ENCODE measurements at places on chromosomes 13 and 19.

DNA sequence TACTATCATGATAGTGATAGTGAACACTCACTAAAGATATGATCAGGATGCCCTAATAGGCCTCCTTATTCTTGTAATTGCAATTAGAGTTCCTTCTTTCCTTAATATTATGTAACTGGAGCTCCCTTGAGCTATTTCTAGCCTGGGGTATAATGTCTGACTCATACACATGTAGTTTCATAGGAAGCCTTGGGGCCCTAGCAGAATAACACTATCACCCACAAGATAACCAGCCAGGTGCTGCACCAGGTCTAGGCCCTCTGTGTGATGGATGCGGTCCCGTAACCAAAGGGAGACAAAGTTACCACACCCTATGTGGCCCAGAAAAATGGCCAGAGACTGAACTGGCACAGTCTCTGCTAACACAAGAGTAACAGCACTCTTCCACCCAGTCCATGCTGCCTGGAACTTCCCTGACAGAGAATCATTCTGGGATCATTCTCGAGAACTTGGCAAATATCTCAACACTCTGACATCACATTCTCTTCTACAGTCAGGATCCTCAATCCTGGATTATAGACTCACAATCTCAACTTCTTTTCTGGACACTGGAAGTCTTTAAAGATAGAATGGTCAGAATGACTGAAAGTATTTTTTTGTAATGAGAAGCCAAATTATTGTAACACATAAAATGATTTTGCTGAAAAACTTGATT lies 32.6 kb upstream of the IGFL4 start:
- no peak for ATAC-seq

DNA sequence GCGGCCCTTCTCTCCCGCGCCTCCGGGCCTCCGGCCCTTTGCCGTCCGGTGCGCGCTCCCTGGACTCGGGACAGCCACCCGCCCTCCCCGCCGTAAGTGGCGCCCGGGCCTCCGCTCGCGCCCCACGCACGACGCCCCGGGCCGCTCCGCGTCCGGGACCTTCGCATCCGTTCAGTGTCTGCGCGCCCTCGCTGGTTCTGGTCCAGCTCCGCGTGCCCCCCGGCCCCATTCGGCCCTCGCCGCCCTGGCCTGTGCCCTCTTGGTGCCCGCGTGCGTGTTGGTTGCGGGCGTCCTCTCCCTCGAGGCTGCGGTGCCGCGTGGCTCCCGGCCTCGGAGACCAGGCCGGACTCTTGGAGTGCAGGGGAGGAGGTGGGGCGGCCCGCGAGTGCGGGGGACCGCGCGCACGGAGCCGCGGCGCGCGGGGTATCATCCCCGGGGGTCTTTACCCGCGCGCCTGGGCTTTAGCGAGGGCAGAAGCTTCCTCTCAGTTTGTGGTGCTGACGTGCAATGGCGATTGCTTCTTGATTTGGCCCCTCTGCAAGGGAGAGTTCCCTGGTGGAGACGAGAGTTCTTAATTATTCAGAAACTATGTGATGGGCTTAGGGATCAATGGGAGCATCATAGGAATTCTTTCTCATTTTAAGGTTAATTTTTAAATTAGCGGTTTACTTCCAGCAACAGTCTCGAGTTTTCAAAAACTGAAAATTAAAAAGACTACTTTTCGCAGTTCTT lies 757 bp downstream of the WASF3 start:
- ATAC-seq = no peak

DNA sequence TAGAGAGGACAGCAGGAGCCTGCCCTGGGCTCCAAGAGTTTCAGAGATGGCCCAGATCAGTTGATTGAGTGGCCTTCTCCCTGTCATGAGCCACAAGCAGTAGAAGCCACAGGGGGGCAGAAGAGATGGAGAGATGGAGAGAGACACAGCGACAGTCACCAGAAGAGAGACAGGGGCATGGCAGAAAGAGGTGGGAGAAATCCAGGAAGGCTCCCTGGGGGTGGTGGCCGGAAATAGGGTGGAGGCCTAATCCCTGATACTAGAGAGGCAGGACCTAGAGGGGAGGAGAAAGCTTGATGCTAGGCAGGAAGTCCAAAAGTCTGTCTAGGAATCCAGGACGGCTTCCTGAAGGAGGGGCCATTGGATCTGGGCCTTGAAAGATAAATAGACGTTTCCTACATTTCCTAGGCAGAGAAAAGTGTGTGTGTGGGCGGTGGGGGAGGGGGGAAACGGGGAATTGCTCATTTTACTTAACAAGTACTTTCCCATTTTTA lies 9.6 kb upstream of the TPM4 start:
- peak; percentile 28 for ATAC-seq

- ATAC-seq = peak; percentile 35
Observed at GRCh38 chr13:39406688-39407087, 196.3 kb downstream of the LHFPL6 start.

DNA sequence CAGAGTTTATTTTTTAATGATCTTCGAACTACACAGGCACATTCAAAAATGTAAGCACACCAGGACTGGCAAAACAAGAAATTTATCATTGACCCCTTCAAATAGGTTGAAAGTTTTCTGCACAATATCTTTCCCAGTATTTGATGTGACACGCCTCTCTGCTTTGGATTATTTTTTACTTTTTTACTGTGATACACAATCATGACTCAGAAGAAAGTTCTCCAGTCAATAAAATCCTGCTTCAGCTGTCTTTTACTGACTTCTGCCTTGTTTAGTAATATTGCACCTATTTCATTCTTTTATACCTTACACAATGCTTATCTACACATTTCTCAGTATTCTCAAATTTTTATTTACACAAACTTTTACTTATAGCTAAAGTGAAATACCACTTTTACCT lies 1750.4 kb downstream of the PCDH9 start:
- ATAC-seq = no peak

DNA sequence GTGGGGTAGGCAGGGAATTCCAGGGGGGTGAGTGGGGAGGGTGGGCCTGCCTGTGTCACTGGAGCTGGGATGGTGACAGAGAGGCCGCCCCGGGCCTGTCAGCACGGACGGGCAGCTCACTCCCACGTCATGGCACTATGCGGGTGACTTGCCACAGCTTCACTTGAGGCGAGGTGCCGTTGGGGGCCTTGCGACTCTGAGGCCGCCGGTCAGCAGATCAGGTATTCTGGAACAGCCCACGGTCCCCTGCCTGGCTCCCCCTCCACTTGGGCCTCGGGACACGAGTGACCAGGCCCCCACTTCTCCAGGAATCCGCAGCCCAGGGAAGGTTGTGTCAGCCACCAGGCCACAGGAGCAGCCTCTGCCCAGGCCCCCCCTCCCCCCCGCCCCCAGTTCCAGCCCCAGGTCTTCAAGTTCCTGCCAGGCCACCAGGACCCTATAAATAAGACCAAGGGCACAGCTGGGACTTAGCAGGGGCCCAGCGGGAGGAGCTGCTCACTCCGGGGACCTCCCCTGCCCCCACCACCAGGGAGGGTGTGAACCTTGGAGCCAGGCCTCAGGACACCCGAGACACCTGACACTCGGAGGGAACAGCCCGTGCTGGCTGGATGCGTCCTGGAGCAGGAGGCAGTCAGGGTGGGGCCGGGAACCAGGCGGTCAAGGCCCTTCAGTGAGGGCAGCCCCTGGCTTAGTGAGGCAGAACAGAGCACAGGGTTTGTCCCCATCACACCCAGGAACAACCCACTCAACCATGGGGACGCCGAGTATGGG lies 2.7 kb upstream of the MIDN start:
- ATAC-seq = no peak

DNA sequence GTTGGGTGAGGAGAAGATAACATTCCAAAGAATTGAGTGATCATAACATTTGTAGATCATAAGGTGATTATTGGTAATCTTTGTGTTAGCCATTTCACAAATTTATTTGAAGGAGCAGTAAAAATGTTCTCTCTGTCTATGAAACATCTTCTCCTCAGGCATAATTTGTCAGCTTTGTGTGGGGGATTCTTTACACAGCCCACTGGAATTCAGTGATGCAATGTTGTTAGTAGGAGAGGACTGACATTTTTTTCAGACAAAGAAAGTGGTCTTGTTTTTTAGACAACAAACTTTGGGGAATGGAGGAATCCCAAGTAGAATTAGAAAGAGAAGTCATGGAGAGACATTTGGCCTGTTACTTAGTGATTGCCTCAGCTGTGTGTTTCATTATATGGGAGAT lies 100.3 kb downstream of the ITGBL1 start:
- no peak for ATAC-seq

DNA sequence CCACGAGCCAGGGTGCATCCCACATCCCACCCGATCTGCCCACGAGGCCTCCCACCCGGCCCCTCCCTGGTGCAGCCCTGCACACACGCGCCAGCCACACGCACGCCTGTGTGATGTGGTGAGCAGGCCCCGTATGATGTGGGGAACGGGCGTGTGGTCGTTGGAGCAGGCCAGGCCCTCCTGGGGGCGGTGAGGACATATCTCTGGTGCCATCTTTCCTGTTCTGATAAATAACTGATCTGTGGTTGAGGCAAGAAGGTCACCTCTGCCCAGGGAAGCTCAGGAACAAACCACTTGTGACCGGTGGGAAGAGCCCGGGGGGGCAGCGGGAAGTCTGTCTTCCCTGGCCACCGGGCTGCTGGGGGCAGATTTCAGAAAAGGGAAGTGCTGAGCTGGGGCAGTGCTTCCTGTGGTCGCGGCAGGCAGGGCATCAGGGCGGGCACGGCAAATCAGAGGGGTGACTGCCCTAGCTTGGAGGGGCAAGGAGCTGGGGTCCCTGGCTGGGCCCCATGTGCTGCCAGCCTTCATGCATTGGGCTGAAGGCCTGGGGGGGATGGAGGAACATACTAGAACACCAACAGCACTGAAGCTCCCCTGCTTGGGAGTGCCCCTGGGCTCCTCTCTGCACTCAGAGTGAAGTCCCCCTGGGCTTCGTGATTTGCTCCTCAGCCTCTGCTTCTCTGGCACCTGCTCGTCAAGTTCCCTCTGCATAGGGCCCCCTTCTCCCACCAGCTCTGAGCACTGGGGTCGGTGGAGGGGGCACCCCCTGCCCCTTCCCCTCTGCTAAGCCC lies 35.2 kb upstream of the SLC7A10 start:
- ATAC-seq = no peak

- no peak for ATAC-seq
Observed at GRCh38 chr13:111531505-111531904, 211.1 kb downstream of the TEX29 start.

DNA sequence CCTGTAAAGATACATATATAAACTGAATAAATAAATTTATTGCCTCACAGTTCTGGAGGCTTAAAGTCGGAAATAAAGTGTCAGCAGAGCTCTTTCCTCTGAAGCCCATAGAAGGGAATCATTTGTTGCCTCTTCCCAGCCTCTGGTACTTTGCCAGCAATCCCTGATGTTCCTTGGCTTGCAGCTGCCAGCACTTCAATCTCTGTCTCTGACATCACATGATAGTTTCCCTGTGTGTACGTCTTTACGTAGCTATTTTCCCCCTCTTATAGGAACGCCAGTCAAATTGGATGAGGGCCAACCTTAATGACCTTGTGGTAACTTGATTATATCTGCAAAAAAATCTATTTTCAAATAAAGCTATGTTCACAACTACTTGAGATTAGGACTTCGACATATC lies 250.9 kb downstream of the LIG4 start:
- ATAC-seq = no peak

GRCh38 chr19:43564800-43565199 lies 10.5 kb downstream of the XRCC1 start:
- no peak for ATAC-seq

Measured in activated T-helper 17 cell treated with anti-CD3 and anti-CD28 coated beads, Interleukin-2, amount 50 U/mL, for 72 hours (primary cell).